ENCODE measurements at places on chromosomes 3 and 15.

GRCh38 chr3:4734454-4734853 is 241.3 kb downstream of the ITPR1 start:
- no peak for DNase-seq

GRCh38 chr3:197083486-197083885 is 53.9 kb upstream of the MELTF start:
- peak; percentile 20 for DNase-seq

GRCh38 chr15:80660119-80660518 is 35.0 kb upstream of the ABHD17C start:
- DNase-seq, result no peak

DNA sequence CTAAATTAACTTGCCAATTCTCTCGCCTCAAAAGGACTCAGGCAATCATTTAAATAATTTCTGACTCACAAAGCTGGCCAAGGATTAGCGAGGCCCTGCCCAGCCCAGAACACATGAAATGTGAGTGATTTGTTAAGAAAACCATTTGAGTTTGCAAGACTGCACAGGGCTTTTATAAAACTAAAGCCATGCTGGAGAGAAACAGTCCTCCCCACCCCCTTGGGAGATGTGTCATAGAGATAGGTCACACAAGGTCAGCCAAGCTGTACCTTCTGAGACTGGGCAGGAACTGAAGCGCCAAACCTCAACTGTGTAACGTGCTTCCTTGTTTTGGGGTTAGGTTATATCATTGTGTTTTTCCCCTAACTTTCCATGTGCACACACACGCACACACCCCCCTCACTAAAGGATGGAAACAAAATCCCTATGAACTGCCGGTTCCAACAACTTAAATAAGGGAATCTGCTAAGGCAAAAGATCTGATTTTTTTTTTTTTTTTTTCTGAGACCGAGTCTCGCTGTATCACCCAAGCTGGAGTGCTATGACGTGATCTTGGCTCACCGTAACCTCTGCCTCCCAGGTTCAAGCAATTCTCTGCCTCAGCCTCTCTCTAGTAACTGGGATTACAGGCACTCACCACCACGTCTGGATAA is 8.1 kb downstream of the SPATA12 start:
- DNase-seq, result peak; percentile 69

- no peak for DNase-seq
These were observed 15.1 kb downstream of the ESYT3 start for GRCh38 chr3:138449490-138449889.

GRCh38 chr3:132659000-132659364 is 627 bp downstream of the ACAD11 start:
- no peak for DNase-seq

DNA sequence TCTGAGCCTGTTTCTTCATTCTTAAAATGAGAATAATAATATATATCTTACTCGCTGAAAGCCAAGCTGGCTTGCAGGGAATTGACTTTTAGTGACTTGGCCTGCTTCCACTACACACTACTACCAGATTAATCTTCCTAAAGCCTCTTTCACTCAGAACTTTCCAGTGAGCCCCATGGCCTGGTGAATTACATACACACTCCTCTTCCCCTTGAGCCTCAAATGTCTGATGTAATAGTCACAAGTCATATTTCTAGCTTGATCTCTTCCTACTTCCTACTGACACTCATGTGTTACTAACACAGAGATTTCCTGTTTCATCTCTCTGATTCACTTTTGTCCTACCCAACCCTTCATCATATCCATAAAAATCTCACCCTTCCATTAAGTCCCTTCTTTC is 82.7 kb upstream of the SOX2 start:
- peak; percentile 69 for DNase-seq

- DNase-seq, result no peak
These were observed 163.7 kb downstream of the PLD1 start for GRCh38 chr3:171646357-171647133.

DNA sequence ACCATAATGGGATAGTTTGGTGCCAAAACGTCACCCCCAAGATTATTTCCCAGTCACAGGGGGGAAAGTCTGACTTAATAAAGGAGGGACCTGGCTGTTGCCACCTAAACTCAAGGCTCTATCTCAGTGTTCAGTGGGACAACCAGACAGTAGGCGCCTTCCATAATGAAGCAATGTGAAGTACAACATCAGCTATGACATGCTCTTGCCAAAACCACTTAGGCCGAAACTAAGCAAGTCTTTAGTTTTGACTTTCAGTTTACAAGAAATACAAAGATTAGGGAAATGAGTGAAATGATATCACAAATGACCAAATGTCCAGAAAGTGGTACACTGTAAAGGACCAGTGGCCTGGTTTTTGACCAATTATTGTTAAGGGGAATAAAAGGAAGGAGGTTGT is 32.9 kb downstream of the SOX14 start:
- DNase-seq, result no peak

DNA sequence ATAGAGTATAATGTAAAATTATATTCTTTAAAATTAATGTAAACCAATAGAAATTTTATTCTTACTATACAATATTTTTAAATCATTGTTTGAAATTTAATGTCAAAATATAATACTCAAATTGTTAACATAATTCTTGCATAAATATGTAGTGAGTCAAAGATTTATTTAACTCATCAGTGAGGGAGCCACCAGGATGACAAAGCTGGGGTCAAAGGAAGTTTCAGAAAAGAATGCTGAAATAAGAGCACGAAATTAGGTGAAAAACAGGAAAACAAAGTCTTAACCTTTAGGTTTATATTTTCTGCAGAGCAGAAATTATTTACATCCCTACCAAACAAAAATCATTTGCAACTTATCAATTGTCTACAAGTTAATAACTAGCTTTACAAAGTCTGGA is 74.1 kb downstream of the DIPK2A start:
- DNase-seq, result no peak

GRCh38 chr3:14391033-14391432 is 11.4 kb upstream of the SLC6A6 start:
- DNase-seq, result no peak

DNA sequence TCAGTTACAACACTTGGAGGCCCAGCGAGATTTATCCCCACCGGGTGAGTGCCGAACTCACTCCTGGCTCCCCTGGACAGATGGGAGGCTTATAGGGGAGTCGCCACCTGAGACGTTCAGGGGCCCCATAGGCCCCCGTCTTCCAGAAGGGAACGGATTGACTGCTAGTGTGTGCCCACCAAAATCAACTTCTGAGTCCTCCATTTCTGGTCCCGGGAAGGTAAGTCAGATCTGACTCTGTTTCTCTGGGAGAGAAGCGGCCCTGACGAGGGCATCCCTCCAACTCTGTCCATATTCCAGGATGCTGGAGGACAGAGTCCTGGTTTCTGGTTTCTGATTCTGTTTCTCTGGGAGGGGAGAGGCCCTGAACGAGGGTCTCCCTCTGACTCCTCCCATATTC is 44.3 kb downstream of the ZBTB11 start:
- no peak for DNase-seq

GRCh38 chr3:79086514-79086913 is 681.3 kb downstream of the ROBO1 start:
- DNase-seq, result no peak

DNA sequence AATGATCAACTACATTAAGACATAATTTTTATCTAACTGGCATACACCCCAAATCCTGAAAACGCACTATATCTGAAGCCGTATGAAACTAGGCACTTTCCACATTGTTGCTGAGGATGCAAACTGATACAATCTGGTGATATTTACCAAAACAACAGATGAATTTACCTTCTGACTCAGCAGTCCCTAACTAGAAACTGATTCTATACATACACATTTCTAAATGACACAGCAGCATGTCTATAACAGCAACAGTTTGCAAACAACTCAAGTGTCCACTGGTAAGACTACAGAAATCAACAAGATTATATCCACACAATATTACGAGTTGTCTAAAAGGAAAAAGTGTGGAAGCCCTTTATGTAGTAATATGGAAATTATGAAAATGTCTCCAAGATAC is 22.9 kb downstream of the SECISBP2L start:
- DNase-seq, result no peak

- DNase-seq, result no peak
These were observed 335.9 kb upstream of the WNT5A start for GRCh38 chr3:55823001-55823400.

DNA sequence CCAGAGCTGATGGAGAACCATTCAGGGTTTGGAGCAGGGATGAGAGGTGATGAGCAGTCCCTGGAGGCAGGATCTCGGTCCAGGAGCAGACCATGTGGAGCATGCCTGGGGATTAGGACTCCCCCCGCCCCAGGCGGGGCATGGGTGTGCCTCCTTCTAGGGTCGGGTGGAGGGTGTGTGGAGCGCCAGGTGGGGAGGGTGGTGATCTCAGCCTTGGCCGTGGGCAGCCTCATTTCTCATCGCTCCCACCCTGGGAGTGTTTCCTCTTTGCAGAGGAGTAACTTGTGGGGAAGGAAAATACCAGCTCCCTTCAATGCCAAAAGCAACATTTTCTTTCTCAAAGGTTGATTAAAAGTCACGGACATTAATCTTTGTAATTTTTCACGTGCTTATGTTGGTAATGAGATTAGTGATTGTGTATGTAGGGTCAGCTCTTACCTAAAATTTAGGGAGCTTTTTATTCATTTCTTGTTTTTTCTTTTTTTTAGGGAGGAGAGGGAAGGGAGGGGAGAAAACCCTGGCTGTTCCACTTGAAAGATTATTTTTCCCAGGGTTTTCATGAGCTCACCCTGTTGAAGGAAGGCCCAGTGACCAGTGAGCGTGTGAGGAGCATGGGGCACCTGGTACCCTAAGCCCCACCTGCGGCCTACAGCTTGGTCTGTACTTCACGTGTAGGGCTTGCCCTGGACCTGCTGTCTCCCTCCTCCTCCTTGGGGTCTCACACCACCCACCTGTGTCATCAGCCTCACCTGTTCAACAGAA is 11.0 kb downstream of the FBLN2 start:
- DNase-seq, result no peak

DNA sequence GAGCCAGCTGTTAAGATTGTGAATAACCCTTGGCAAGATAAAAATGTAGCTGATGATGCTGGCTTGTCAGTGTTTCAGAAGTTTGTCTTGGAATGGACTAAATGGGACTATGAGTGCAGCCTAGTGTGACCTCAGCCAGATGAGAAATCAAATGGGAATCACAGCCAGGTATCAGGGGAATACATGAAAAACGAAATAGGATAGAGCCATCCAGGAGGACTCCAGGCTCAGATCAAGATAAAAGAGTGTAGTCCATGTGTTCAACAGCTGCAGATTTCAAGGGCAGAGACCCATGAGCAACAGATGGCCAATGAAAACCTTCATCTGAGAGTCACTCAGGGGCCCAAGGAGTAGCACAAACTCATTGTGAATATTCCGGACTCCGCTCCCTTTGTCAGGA is 1080.9 kb upstream of the CADM2 start:
- no peak for DNase-seq

DNA sequence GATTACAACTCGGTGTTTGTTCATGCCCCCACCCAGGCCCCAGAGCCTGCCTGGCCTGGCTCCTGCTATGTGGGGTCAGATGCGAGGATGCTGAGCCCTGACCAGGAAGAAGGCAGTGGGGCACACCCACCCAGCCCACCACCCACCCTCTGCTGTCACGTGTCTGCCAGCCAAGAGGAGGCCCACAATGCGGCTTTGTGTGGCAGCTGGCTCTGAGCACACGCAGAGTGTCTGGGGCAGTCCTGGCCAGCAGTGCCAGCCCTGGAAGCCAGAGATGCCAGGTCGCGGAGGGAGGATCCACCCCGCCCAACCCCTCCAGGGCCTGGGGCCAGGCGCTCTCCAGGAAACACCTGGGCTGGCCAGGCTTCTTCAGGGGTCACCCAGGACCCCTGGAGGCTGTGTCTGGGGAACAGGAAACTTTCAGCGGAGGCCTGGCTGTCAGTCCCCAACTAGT is 26.4 kb upstream of the KLF13 start:
- DNase-seq, result no peak

DNA sequence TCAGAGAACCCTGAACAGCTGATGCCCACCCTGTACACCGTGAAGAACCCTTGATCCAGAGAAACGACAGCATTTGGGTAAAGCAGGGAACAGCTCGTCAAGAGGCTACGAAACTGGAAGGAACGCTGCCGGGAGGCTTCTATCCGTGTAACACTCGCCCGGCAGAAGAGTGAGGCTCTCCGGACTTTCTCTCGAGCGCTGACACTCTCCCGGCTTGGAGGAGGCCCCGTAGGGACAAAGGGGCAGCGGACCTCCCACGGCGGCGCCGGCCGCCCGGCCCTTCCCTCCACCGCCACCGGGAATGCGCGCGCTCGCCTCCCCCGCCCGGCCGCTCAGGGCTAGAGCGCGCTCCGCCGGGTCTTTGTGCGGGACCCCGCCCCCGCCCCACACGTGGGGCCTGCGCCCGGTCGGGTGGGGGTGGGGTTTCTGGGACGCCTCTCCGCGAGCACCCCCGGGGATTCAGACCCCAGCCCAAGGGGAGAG is 1.7 kb downstream of the HYAL2 start:
- no peak for DNase-seq

- no peak for DNase-seq
These were observed 12.3 kb upstream of the MUC4 start for GRCh38 chr3:195823999-195824398.

GRCh38 chr3:156819842-156820691 is 6.1 kb upstream of the LEKR1 start:
- DNase-seq, result no peak
